ENCODE measurements at places on chromosomes 2 and 18.

- DNase-seq: no peak
Observed at GRCh38 chr2:238772635-238773297, 75.1 kb upstream of the TWIST2 start.

GRCh38 chr2:82790206-82791021 lies 1668.7 kb downstream of the SUCLG1 start:
- DNase-seq: no peak

GRCh38 chr2:199055336-199055735 lies 402.4 kb downstream of the SATB2 start:
- no peak for DNase-seq

- no peak for DNase-seq
Observed at GRCh38 chr2:23385748-23386338, 864 bp downstream of the KLHL29 start.

DNA sequence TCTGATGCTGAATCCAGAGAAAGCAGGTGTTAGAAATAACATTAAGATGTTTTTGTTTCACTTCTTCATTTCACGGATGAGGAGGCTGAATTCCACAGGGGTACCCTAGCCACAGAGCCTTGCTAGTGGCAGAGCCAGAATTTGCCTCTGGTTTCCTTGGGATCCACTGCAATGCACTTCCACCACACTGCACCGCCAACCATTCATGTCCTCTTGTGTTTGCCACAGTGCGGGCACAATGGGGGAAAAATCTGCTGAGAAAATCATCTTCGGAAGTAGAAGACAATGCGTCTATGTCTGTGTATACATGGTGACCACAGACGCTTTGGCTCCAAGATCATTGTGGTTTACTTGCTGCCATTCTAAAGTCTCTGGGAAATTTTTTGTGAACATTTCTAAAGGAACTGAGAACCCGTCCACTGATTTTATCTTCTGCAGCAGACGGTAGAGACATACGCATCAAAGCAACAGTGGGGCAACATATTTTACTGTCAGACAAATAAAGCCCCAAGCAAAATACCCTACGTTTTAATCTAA lies 14.9 kb downstream of the ICOS start:
- peak; percentile 82 for DNase-seq

GRCh38 chr2:118372886-118373830 lies 284.9 kb downstream of the INSIG2 start:
- DNase-seq: no peak

GRCh38 chr18:62710417-62710816 lies 4.9 kb upstream of the PHLPP1 start:
- no peak for DNase-seq

DNA sequence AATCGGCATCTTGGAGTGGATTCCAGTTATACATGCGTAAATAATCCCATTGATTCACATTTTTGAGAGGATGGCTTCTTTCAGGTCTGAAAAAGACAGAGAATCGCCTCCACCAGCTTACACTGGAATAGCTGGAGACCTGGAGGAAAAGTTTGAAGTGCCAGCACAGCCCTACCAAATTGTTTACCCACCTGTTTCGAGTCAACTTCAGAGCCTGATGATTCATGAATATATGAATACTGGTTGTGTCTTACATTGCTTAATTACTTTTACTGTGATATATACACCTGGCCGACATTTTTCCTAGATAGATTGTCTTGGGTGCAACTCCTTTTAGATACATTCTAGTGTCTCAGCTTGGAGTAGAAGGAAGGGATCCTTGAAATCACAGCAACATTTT lies 335 bp upstream of the NCKAP5 start:
- DNase-seq: no peak

GRCh38 chr18:38453880-38454279 lies 888.3 kb upstream of the CELF4 start:
- DNase-seq: no peak

DNA sequence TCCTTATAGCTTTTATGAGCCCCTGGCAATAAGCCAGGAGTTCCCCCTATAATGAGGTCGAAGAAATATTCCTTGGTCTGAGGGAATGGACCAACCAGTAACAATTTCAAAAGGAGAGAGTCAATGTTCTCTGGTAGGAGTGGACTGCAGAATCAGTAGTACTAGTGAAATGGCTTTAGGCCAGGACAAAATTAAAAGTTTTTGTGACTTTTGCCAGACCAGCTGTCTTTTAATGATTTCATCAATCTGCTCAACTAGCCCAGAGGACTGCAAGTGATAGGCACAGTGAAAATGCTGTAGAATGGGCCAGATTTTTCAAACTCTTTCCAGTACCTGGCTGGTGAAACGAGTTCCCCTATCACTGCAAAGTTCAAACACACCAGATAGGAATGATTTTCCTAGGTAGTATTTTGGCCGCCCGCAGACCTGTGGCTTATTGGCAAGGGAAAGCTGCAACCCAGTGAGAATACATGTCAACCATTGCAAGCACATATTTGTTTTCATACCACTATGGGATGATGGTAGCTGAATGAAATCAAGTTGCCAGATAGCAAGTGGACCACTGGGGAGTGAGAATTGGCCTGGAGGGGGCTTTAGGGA lies 45.5 kb downstream of the CERS6 start:
- no peak for DNase-seq

DNA sequence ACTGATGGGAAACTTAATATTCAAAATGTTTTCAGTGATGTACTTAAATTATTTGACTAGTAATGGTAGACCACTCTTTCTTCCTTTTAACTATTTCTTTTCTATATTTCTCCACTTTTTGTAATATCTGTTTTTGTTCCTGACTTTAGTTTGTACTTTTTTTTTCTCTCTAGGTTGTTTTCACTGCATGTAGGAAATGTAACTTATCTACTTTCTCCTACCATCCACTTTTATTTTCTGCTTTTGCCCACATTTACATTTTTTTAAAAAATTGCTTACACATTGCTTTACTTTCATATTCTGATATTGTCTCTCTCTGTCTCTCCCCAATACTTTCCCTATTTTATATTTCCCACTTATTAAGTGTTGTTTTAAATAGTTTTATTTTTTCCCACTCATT lies 47.0 kb downstream of the ZNF407 start:
- no peak for DNase-seq

- no peak for DNase-seq
Observed at GRCh38 chr18:78798402-78799175, 181.0 kb upstream of the SALL3 start.

- no peak for DNase-seq
Observed at GRCh38 chr18:36338403-36338933, 41.0 kb downstream of the FHOD3 start.

All from CD4-positive, alpha-beta T cell treated with Interleukin-17A for 1 hour (primary cell).